Activated CD4-positive, alpha-beta T cell treated with anti-CD3 and anti-CD28 coated beads, Interleukin-2, amount 50 U/mL, for 48 hours (primary cell): ENCODE measurements at places on chromosomes 7 and 10.

DNA sequence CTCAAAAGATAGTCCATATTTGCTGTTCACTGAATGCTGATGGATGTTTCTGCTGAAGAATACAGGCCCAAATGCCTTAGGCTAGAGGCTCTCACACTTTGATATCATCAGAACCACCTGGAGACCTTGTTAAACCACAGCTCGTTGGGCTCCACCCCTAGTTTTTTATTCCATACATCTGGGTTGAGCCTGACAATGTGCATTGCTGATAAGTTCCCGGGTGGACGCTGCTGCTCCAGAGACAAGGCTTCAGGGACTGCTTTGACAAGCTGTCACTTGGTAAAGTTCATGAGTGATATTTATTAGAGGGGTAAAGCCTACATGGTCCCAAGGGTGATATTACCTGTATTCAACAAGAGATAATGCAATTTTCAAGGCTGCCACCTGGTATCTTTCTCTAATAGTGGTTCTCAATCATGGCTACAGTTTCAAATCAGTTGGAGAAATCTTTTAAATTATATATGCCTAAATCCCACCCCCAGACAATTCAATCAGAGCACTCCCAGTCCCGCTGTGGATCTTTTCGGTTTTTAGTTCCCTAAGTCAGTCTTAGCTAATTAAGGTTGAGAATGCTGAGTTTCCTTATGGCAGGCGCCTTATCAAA lies 107.1 kb upstream of the GSDME start:
- no peak for DNase-seq

DNA sequence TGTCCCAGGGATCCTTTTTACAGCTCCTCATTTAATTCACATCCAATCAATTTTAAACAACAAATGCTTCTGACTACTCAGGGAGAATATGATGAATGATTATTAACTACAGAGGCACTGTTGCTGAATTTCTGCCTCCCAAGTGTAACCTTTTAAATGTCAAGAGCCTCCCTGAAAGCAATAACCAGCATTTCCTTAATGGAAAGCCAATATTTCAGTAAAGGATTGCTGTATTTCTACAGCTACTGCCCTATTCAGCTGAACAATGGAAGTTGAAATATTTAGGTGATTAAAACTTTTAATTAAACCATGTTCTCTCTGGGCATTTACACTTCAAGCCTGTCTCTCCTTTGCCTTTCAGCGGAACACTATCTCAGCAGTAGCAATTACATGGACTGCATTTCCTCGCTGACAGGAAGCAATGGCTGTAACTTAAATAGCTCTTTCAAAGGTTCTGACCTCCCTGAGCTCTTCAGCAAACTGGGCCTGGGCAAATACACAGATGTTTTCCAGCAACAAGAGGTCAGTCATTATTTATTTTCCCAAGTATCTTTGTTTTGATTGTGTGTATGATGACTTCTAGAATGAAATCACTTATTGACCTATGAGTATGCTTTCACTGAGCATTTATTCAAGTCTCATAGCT lies 304.7 kb downstream of the BICC1 start:
- no peak for DNase-seq

- no peak for DNase-seq
Measured at GRCh38 chr7:22681852-22682657, 44.9 kb upstream of the IL6 start.

DNA sequence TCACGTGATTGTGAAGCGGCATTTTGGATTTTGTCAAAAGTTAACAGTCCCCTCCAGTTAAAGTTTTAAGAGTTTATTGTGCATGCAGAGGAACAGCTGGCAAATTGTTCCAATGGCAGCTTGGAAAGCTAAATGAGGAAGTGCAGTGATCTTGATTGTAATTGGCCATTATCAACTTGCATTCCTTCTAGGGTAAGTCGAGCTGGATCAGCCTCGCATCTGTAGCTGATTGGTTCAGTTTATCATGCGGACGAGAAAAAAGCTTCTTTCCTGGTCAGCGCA lies 566 bp downstream of the ZNF789 start:
- no peak for DNase-seq

- DNase-seq: no peak
Measured at GRCh38 chr7:135747366-135747765, 1.2 kb downstream of the FAM180A start.

- peak; percentile 74 for DNase-seq
Measured at GRCh38 chr10:119103903-119104653, at the start of gene DENND10. Gene DENND10 (plus strand): TSS chr10:119104113. CDS start chr10:119104143, 30 bp downstream.

GRCh38 chr10:131568866-131569265 lies 257.3 kb upstream of the TCERG1L start:
- no peak for DNase-seq

DNA sequence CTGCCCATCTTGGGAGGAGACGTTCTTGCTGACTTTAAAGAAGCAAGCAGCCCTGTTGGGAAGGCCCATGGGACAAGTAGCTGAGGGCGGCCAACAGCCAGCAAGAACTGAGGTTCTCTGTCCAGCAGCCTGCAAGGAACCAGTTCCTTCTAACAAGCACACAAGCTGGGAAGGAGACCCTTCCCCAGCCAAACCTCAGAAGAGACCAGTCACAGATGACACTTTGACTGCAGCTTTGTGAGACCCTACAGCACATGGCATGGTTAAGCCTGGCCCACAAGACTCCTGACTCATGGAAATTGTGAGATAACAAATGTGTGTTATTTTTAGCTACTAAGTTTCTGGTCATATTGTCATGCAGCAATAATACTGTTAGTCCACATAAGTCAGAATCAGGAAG lies 99.9 kb downstream of the PRLHR start:
- DNase-seq: no peak

DNA sequence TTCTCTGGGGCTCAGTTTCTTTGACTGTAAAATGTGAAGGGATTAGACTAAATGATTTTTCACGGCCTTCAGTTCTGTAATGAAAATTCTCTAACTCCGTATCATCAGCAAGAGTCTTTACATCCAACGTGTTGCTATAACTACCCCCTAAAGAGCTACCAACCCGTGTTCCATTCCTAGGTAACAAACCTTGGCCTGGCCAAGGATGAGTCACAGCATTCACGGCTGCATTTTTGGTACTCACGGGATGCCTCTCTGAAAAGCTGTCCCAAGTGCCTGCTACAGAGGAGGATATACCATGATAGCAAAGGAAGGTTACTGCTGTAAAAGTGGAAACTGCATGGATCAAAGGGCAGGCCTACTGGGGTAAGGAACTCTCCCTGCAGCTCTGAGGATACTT lies 5.9 kb downstream of the LRRC4 start:
- no peak for DNase-seq

DNA sequence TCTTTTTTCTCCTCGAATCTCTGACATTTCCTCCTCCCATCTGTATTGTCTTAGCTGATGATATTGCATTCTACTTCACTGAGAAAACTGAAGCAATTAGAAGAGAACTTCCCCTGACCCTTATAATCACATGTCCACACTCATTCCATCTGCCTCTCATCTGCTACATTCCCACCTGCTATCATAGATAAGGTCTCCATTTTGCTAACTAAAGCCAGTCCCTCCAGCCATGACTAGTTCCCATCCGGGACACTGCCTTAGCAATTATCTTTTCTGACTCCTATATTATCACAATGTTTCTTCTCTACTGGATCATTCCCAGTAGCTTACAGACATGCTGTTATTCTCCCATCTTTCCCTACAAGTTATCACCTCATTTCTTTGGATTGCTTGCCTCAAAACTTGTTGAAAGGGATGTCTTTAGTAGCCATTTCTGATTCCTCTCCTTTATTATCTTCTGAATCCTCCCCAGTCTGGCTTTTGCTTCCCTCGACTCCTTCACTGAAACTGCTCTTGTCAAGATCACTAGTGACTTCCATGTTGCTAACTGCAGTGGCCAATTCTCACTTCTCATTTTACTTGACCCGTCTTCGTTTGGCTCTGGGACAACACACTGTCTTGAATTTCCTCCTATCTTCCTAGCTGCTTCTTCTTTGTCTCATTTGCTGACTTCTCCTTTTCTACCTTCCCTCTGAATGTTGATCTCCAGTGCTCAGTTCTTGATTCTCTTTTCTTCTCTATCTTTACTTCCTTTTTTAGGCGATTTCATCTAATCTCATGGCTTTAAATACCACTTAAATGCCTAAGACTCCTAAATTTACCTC lies 35.9 kb downstream of the FZD1 start:
- DNase-seq: no peak

GRCh38 chr7:107025449-107026103 lies 18.9 kb upstream of the PRKAR2B start:
- DNase-seq: no peak

DNA sequence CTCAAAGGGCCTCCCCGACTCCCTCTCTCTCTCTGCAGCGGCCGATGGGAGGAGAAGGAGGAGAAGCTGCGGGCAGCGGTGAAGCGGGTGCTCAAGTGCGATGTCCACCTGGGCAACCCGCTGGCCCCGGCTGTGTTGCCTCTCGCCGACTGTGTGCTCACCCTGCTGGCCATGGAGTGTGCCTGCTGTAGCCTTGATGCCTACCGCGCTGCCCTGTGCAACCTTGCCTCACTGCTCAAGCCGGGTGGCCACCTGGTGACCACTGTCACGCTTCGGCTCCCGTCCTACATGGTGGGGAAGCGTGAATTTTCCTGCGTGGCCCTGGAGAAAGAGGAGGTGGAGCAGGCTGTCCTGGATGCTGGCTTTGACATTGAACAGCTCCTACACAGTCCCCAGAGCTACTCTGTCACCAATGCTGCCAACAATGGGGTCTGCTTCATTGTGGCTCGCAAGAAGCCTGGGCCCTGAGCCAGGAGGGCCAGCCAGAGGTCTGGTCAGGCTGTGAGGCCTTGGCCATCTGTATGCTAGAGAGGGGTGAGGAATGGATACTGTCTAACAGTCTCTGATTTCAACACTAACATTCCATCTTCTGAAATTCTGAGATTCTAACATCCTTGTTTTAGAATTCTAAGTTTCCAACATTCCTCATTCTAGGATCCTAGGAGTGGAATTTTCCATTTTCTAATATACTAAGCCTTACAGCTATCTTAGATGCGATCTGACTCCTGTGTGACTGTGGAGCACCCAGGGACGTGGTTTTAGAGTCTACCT lies 3.6 kb downstream of the INMT start:
- no peak for DNase-seq

GRCh38 chr7:108454674-108455550 lies 1.3 kb downstream of the NRCAM start:
- DNase-seq: peak; percentile 8

- DNase-seq: no peak
Measured at GRCh38 chr7:33873981-33874750, 31.2 kb upstream of the BMPER start.

DNA sequence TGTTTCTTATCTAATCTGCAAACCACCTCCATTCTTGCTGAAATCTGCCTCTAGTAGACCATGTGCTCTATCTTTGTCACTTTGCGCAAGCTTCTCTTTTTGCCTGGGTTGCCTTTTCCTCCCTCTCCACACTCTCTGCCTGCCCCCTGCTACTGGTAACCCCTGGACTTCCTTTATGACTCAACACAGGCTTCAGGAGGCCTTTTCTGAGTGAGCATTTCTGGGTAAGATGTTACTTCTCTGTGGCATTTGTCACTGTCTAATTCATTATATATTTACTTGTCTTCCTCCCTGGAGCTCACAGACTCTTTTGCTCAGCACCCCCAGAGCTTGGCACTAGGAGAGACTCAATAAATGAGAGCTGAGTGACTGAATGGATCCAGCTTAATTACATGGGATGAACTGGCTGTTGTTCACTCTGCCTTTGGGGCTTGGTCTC lies 8.4 kb downstream of the GOLGA7B start:
- DNase-seq: no peak

GRCh38 chr7:1646957-1647891 lies 22.9 kb upstream of the ELFN1 start:
- DNase-seq: no peak

- no peak for DNase-seq
Measured at GRCh38 chr7:40945788-40946187, 757.1 kb downstream of the INHBA start.

DNA sequence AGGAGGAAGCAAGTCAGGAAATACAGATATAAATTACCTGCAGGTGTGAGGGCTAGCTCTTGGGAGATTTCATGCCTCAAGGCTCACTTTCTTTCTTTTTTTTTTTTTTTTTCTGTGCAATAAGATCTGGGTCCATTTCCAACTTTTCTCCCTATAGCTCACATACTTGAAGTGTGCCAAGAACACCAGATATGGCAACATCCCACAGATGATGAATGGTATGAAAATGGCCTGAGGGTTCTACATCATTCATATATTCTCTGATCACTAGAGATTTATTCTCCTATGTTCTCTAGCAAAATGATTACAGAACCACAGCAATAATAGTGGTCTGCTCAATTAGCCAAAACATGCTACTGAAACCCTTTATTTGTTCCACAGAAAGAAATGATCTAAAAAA lies 117.2 kb downstream of the LRRTM3 start:
- no peak for DNase-seq

GRCh38 chr10:3192856-3193635 lies 20.5 kb upstream of the PITRM1 start:
- DNase-seq: peak; percentile 61

DNA sequence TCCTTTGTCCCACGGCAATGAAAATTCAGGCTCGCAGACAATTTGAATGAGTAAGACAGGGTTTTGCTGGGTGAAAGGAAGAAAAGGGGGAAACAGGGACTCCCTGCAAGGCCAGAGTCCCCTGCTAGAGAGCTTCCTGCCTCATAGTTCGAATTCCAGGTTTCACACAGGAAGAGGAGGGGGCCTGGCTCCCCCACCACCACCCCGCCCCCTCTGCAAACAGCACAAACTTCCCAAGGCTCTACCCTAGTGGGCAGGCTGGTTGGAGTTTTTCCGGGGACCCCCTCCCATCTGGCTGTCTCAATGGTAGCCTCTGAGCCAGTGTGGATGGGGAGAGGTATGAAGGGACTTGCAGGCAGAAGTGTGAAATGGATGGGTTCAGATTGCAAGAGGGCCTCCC lies 57.4 kb upstream of the NEBL start:
- DNase-seq: no peak

- no peak for DNase-seq
Measured at GRCh38 chr7:16801111-16801542, 3.7 kb downstream of the AGR2 start.

GRCh38 chr7:86454753-86455152 lies 189.0 kb upstream of the GRM3 start:
- DNase-seq: no peak

DNA sequence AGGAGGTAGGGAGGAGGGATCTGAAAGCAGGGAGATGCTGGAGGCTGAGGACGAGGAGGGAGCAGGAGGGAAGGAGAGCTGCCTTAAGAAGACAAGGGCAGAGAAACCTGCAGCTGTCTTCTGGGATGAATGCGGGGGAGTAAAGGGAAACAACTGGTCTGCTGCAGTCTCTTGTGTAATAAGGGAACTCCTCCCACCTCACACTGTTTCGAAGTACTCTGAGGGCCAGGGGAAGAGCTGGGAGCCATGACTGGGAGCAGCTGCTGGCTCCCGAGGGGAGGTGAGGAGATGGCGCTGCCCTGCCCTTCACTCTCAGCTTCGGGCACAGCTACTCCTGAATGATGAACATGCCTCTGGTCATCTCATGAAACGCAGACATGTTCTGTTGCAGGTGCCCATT lies 65.1 kb downstream of the CLEC2L start:
- DNase-seq: no peak

- no peak for DNase-seq
Measured at GRCh38 chr7:31948029-31948428, 122.2 kb downstream of the PDE1C start.

- DNase-seq: no peak
Measured at GRCh38 chr7:123944395-123944794, 19.4 kb downstream of the SPAM1 start.
